ENCODE measurements at places on chromosomes 1 and 21.

DNA sequence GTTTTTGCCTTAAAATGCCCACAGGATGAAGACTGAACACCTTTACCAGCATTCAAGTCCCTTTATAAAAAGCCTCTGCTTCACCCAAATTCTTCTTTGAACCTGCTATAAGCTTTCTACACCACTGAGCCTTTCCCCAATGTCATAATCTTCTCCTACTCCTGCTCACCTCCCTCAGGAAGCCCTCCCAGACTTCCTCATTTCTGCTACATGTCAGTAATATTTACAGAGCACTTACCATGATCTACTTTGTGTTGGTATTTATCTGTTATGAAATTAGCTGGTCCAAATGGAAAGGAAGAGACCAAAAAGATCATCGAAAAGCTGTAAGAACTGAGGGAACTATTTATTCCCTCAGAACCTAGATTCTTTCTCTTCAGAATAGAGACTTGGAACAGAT, 8.5 kb downstream of the OVGP1 start:
- no peak for DNase-seq

GRCh38 chr1:181777812-181778211, 283.7 kb downstream of the ZNF648 start:
- DNase-seq: no peak

DNA sequence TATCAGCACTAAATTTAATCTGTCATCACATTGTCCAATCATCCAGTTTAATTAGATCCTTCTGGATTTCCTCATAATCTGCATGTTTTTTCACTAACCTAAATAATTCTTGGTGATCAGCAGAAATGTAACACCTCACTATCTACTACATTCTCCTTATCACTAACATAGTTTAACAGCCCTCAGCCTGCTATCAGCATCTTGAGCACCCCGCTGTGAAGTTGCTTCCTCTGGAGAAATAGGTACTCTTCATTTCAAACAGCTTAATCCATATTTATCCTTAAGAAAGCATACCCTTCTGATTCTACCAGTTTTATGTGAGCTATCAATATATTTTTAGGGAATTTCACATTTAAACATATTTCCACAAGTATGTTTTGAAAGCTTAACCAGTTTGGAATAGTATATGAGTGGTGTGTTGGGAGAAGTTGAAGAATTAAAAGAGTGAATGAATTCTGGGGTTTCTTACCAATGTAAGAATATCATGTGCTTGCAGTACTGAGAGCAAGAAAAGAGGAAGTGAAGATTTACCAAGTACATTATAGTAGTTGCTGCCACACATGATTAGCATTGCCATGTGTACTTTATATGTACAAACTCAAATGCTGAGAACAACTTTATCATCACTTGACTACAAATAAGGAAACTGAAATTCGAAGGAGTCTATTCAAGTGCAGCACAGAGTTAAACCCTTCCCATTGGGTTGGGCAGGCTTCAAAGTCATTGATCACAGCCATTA, 771.1 kb upstream of the ADGRL4 start:
- no peak for DNase-seq

- DNase-seq: no peak
These were observed 12.8 kb upstream of the PLA2G2E start for GRCh38 chr1:19936061-19936750.

GRCh38 chr1:15219280-15220023, 27.6 kb upstream of the FHAD1 start:
- DNase-seq: no peak

GRCh38 chr1:155466617-155466972, 96.0 kb downstream of the ASH1L start:
- DNase-seq: no peak

- DNase-seq: no peak
These were observed 5.2 kb upstream of the ABCB10 start for GRCh38 chr1:229563701-229564100.

DNA sequence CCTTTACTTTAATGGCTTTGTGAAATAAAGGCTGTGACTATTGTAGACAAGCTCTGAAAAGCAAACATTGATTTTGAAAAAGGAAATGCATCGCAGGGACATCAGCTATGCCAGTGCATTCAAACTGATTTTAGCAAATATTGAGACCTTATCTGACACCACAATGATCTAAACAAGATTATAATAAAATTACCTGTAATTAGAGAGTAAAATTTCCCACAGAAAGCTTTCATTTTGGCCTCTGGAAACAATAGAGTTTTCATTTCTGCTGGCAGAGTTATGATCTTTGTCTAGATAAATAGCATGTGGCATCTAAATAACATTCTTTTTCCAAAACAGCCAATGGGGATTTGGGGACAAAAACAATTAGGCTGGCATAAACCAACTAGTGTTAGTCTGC, 650.4 kb upstream of the PRMT6 start:
- DNase-seq: no peak

DNA sequence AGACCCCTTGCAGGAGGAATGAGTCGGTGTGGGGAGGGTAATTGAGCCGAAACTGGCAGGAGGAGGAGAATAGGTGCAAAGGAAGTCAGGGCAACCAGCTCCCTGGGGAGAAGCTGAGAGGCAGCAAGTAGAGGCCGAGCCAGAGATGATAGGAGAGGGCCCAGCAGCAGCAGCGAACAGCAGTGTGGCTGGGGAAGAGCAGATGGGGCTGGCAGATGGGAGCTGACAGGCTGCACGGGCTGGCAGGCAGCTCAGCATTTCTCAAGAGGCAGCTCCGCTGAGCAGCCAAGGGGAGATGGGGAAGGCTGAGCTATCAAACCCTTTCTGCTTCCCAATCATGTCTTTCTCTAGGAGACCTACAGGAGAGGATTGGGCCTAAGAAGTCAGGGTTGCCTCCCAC, 158.2 kb downstream of the TRIM33 start:
- DNase-seq: no peak

DNA sequence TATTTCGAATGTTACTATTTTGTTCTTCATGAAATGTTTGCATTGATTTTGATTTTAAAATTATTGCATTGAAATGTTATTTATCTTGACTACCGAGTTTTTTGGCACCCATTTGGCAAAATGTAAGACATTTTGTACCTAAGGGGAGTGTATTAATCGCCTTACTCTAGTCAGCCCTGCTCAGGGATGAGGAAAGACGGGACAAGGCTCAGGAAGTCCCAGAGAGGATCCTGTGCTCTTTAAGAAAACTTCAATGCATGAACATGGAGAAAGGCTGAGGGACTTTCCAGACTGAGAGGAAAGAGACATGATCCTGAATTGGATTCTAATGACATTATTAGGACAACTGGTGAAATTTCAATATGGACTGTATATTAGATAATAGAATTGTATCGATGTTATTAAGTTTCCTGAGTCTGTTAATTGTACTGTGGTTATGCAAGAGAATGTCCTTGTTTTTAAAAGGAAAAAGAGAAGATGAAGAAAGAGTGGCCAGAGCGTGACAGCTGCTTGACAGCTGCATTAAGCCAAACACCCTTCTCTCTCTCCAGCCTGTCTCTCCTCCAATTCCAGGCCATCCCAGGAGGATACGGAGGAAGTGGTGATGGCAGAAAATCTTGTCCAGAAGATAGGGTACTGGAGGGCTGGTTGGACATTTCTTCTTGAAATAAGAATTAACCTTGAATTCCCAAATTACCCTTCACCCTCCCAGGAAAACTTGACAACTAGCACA, 66.0 kb downstream of the PLEKHA6 start:
- DNase-seq: no peak

DNA sequence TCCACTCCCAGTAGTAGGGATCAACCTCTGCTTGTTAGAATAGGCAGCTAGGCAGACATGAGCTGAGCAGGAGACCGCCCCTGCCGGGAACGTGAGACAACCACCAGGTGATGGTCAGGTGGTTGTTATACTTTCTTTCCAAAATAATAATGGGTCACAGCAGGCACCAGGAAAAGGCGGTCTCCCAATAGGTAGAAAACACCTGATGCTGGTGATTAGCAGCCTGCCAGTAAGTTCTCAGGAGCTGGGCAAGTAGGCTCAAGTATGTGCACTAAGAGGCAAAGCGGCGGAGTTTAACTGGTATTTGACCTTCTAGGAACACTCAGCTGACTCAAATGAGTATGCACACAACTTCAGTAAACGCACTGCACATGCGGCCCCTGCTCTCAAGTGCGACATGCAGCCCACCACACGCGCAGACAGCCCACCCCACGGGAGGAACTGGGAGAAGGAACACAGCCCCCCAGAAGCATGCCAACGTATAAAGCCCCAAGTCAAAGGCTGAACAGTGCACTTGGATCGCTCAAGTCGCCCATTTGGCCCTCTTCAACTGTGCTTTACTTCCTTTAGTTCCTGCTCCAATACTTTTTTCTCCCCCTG, 80.0 kb downstream of the DESI2 start:
- no peak for DNase-seq

GRCh38 chr21:36499578-36500471, 19.9 kb upstream of the CLDN14 start:
- no peak for DNase-seq

- DNase-seq: peak; percentile 70
These were observed 382 bp downstream of the TRMT1L start for GRCh38 chr1:185156288-185156853.
